ENCODE measurements at places on chromosomes 13 and 19. TPM values are rescaled to one million over a fixed set of nuclear protein-coding genes. Genes with fewer than 3 reads are reported as not detected.

The VSTM1 gene
- total RNA-seq = not detected

DNA sequence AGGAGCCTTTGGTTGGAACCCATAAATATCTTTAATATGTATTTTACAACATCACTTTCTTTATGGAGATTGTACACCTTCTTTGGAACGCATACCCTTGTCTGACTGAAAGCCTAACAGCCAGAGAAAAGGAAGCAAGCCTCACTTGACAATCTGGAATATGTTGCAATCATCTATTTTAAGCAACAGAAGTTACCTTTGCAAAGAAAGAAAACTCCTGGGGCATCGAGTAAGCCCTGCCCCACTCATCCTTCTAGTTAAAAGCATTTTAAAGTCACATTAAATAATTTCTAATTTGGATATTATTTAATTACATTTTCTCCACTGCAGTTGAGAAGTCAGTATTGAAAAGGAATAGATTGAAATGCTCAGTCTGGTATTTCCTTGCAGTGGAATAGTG is 542.7 kb downstream of the MYO16 start:
- H3K4me3 ChIP-seq = no peak overlapping the region
- H3K36me3 ChIP-seq = no peaks in the 10 kb centered on the region
- no peaks in the 10 kb centered on the region for H3K27me3 ChIP-seq
- no peak overlapping the region for H3K27ac ChIP-seq
- no peak for DNase-seq
- H3K4me1 ChIP-seq = no peaks in the 10 kb centered on the region

GRCh38 chr19:50380751-50381151 is 3.4 kb upstream of the POLD1 start:
- H3K4me1 ChIP-seq = peaks cover 30% of the 10 kb centered on the region
- H3K27ac ChIP-seq = peak overlapping the region; percentile 70
- no peaks in the 10 kb centered on the region for H3K36me3 ChIP-seq
- DNase-seq = no peak
- no peaks in the 10 kb centered on the region for H3K27me3 ChIP-seq

DNA sequence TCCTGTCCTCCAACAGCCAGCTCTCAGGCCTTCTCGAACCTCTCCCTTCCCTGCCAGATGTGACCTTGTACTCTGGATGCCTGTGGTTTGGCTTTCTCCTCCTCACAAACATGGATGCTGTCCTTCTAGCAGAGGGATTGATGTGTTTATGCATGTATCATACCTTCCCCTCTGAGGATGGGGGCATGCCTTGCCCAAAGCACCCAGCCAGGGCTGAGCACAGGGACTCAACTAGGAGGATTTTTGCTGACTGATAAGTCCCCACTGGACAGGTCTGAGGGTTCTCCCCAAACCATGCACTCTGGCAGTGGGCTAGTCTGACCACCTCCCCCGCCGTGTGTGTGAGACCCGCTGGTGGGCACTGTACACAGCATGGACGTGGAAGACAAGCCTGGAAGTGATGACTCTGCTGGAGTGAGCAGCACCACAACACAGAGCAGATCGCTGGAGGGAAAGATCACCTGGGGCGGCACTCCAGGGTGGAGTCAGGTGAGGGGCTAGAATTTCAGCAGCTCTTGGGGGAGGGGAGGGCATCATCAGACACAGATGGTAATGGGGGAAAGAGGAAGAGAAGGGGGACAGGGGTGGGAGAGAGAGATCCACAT is 360.3 kb upstream of the ZNF507 start:
- H3K4me3 ChIP-seq = no peak overlapping the region
- no peaks in the 10 kb centered on the region for H3K36me3 ChIP-seq
- H3K4me1 ChIP-seq = no peaks in the 10 kb centered on the region
- DNase-seq = no peak
- H3K27me3 ChIP-seq = no peaks in the 10 kb centered on the region

- no peaks in the 10 kb centered on the region for H3K36me3 ChIP-seq
- H3K27ac ChIP-seq = peak overlapping the region; percentile 36
- H3K4me1 ChIP-seq = no peaks in the 10 kb centered on the region
- no peaks in the 10 kb centered on the region for H3K27me3 ChIP-seq
- H3K4me3 ChIP-seq = no peak overlapping the region
Observed at GRCh38 chr19:13784731-13785452, 10.4 kb upstream of the ZSWIM4 start.

GRCh38 chr13:32277839-32278238 is 37.3 kb downstream of the ZAR1L start:
- no peak overlapping the region for H3K4me3 ChIP-seq
- no peak overlapping the region for H3K27ac ChIP-seq
- H3K27me3 ChIP-seq = no peaks in the 10 kb centered on the region
- H3K36me3 ChIP-seq = no peaks in the 10 kb centered on the region
- H3K4me1 ChIP-seq = no peaks in the 10 kb centered on the region
- no peak for DNase-seq

Measured in tibial nerve (tissue), 4 donors.